ENCODE measurements at places on chromosomes 11 and 22.

DNA sequence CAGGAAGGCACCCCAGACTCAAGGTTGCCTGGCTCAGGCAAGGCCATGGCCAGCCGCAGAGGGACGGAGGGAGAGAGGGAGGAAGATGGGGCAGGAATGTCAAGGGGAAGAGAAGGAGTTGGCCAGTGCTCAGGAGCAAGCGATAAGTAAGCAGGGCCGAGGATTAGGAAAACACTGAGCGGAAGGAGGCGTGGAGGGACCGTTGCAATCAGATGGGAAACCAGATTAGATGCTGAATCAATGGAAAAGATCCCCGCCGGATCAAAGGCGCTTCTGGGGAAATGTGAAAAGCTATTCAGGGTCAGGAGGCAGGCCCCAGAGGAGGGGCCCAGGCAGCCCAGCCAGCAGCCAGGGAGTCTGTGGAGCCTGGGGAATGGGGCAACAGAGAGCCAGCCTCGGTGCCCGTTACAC is 26.6 kb upstream of the MYEOV start:
- peak; percentile 45 for DNase-seq
- H3K27ac ChIP-seq, result no peak overlapping the region
- H3K36me3 ChIP-seq, result no peaks in the 10 kb centered on the region

- H3K4me3 ChIP-seq, result no peak overlapping the region
- H3K27ac ChIP-seq, result no peak overlapping the region
- H3K27me3 ChIP-seq, result no peaks in the 10 kb centered on the region
- peaks cover 4% of the 10 kb centered on the region for H3K4me1 ChIP-seq
- no peak for DNase-seq
Measured at GRCh38 chr11:123482218-123482617, 52.1 kb downstream of the GRAMD1B start.

GRCh38 chr11:128688896-128689546 is 4.9 kb upstream of the FLI1 start:
- no peak overlapping the region for H3K4me3 ChIP-seq
- H3K27me3 ChIP-seq, result peaks cover 99% of the 10 kb centered on the region
- DNase-seq, result no peak
- H3K27ac ChIP-seq, result no peak overlapping the region
- no peaks in the 10 kb centered on the region for H3K4me1 ChIP-seq
- no peaks in the 10 kb centered on the region for H3K36me3 ChIP-seq

- no peak overlapping the region for H3K4me3 ChIP-seq
- no peaks in the 10 kb centered on the region for H3K36me3 ChIP-seq
- no peaks in the 10 kb centered on the region for H3K4me1 ChIP-seq
- DNase-seq, result no peak
Measured at GRCh38 chr22:43207849-43208702, 21.1 kb upstream of the TTLL12 start.

GRCh38 chr11:63905179-63905578 is 11.8 kb downstream of the RCOR2 start:
- no peak overlapping the region for H3K4me3 ChIP-seq
- H3K36me3 ChIP-seq, result peaks cover 84% of the 10 kb centered on the region
- no peaks in the 10 kb centered on the region for H3K4me1 ChIP-seq
- no peak overlapping the region for H3K27ac ChIP-seq
- H3K27me3 ChIP-seq, result no peaks in the 10 kb centered on the region
- DNase-seq, result no peak

GRCh38 chr11:82960779-82961143 is 59.2 kb downstream of the DDIAS start:
- H3K4me1 ChIP-seq, result peaks cover 4% of the 10 kb centered on the region
- no peaks in the 10 kb centered on the region for H3K36me3 ChIP-seq
- H3K4me3 ChIP-seq, result no peak overlapping the region
- DNase-seq, result no peak
- H3K27me3 ChIP-seq, result no peaks in the 10 kb centered on the region

DNA sequence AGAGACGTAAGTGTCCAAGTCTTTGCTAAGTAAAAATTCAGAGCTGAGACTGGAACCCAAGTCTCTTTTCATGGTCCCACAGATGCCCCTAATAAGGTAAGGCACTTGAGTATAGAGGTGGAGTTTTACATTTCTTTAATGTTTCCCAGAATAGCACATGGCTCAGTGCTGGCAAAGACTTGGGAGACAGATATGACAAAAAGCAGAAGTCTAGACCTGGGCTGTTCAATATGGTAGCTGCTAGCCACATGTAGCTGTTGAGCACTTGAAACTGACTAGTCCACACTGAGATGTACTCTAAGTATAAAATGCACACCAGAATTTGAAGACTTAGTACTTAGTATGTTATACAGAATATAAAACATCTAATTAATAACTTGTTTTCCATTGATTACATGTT is 17.6 kb downstream of the VSTM5 start:
- no peak overlapping the region for H3K27ac ChIP-seq
- H3K36me3 ChIP-seq, result no peaks in the 10 kb centered on the region
- no peak for DNase-seq
- H3K4me1 ChIP-seq, result no peaks in the 10 kb centered on the region
- H3K27me3 ChIP-seq, result no peaks in the 10 kb centered on the region

DNA sequence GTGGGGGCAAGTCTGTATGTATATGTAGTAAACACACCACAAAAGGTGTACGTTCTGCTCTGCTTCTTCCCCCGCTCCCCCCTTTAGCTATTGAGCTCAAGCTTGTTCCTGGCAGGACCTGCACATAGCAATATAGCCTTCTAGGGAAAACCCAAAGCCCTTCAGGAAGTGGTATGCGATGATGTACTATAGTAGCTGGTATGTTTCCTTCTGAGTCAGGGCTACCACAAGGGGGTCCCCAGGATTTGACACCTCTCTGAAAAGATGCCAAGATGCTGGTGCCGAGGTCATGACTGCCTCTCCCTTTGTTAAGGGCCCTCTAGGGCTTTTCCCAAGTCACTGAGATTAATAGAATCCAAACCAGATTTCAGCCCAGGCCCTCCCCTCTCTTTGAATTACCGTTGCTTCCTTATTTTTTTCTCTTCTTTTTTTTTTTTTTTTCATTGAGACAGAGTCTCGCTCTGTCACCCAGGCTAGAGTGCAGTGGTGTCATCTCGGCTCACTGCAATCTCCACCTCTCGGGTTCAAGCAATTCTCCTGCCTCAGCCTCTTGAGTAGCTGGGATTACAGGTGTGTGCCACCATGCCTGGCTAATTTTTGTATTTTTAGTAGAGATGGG is 268.4 kb downstream of the ETS1 start:
- no peak for DNase-seq
- no peaks in the 10 kb centered on the region for H3K36me3 ChIP-seq
- H3K4me3 ChIP-seq, result no peak overlapping the region
- H3K27ac ChIP-seq, result no peak overlapping the region

GRCh38 chr22:28075358-28075981 is 156.4 kb upstream of the PITPNB start:
- H3K36me3 ChIP-seq, result peaks cover 6% of the 10 kb centered on the region
- H3K4me3 ChIP-seq, result no peak overlapping the region
- no peaks in the 10 kb centered on the region for H3K4me1 ChIP-seq
- DNase-seq, result peak; percentile 55
- peak overlapping the region; percentile 67 for H3K27ac ChIP-seq

GRCh38 chr11:67611165-67611564 is 4.4 kb downstream of the NDUFV1 start:
- no peaks in the 10 kb centered on the region for H3K27me3 ChIP-seq
- H3K4me1 ChIP-seq, result no peaks in the 10 kb centered on the region
- peaks cover 3% of the 10 kb centered on the region for H3K36me3 ChIP-seq
- DNase-seq, result no peak

DNA sequence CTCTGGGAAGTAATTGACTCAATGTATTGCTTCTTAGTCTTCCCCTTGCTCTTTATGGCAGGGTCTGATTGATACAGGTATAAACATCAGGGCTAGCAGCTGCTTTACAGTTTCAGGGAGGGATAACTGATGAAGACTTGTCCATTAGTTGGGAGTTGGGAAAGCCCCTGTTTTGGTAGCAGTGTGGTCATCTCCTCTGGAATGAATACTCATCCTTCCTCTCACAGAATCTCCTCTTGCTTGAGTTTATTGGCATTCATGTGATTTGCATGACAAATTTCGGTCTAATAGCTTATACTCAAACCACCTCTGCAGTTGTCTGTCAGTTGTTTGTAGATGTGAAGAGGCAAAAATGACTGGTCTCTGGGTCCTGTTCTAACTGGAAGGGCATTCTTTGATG is 79.7 kb downstream of the FAT3 start:
- no peak overlapping the region for H3K4me3 ChIP-seq
- H3K27me3 ChIP-seq, result no peaks in the 10 kb centered on the region
- peaks cover 8% of the 10 kb centered on the region for H3K4me1 ChIP-seq
- no peak overlapping the region for H3K27ac ChIP-seq
- DNase-seq, result no peak

GRCh38 chr11:12809864-12810567 is 135.8 kb downstream of the TEAD1 start:
- no peaks in the 10 kb centered on the region for H3K36me3 ChIP-seq
- no peaks in the 10 kb centered on the region for H3K27me3 ChIP-seq
- H3K27ac ChIP-seq, result no peak overlapping the region
- DNase-seq, result no peak
- no peak overlapping the region for H3K4me3 ChIP-seq

- peaks cover 8% of the 10 kb centered on the region for H3K4me1 ChIP-seq
- DNase-seq, result peak; percentile 11
- no peaks in the 10 kb centered on the region for H3K36me3 ChIP-seq
- H3K27me3 ChIP-seq, result no peaks in the 10 kb centered on the region
- no peak overlapping the region for H3K27ac ChIP-seq
Measured at GRCh38 chr11:66956689-66957290, 1.4 kb downstream of the PC start.

DNA sequence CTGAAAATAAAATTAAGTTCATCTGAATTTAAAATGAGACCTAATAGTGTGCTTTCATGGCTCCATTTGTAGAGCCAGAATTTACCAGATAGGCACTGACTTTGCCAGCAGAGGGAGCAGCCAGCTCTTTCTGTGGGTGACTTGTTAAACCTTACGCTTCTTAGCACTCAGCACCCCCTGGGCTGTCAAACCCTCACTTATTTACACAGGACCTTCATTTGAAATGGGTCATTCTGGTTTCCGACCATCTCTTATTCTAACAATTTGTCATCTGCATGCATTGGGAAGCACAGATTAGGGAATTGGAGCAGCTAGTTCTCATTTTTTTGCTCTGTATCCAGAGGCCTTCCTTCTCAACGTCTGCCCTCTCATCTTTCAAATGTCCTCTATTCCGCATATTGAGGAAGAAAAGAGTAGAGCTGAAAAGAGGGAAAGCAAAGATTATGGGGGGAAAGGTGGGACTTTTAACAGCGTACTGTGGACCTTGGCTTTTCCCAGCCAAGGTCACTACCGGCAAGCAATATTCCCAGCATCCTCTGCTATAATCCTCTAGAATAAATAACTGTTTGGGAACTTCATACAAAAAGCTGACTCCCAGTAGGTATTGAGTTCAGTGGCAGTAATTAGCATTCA is 3.1 kb downstream of the ASRGL1 start:
- no peaks in the 10 kb centered on the region for H3K4me1 ChIP-seq
- H3K4me3 ChIP-seq, result no peak overlapping the region
- H3K27me3 ChIP-seq, result peaks cover 62% of the 10 kb centered on the region
- no peak overlapping the region for H3K27ac ChIP-seq
- no peaks in the 10 kb centered on the region for H3K36me3 ChIP-seq
- DNase-seq, result peak; percentile 51

- H3K4me3 ChIP-seq, result no peak overlapping the region
- no peak for DNase-seq
- peaks cover 2% of the 10 kb centered on the region for H3K36me3 ChIP-seq
- no peak overlapping the region for H3K27ac ChIP-seq
- H3K4me1 ChIP-seq, result peaks cover 9% of the 10 kb centered on the region
Measured at GRCh38 chr11:72758304-72758689, 6.1 kb upstream of the ARAP1 start.

GRCh38 chr11:119047205-119047604 is 9.8 kb downstream of the HYOU1 start:
- H3K4me1 ChIP-seq, result no peaks in the 10 kb centered on the region
- H3K27ac ChIP-seq, result no peak overlapping the region
- no peak overlapping the region for H3K4me3 ChIP-seq
- peaks cover 42% of the 10 kb centered on the region for H3K36me3 ChIP-seq
- no peaks in the 10 kb centered on the region for H3K27me3 ChIP-seq

GRCh38 chr11:356610-357009 is 12.7 kb upstream of the B4GALNT4 start:
- no peak overlapping the region for H3K27ac ChIP-seq
- no peaks in the 10 kb centered on the region for H3K36me3 ChIP-seq
- no peaks in the 10 kb centered on the region for H3K4me1 ChIP-seq
- no peak overlapping the region for H3K4me3 ChIP-seq
- no peaks in the 10 kb centered on the region for H3K27me3 ChIP-seq
- no peak for DNase-seq

DNA sequence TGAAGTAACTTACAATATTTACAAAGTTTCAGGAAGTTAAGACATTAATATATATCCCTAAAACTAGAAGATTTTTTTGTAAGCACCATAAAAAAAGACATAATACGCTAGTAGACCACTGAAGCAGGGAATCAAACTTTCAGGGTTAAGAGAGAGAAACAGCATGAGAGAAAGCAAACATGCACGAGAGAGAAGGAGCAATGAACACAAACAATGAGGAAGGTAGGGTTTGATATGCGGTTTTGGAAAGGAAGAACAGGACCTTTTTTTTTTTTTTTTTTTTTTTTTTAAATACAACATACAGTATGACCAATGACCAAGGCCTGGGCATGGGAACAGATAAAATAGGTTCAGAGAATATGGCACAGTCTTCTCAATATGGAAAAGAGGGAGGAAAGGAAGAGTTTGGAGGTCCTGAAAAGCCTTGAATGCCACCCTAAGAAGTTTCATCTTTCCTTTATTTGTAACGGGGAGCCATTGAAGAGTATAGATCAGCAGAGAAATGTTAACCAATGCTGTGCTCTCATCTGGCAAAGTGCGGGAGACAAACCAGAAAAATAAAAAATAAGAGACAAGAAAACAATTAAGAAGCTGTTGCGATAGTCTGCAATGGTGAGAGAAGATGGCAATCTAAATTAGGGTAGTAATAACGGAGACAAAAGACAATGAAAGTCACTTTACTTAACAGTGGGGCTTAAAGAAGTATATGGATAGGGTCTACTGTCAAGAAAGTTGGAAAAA is 101.0 kb downstream of the USP35 start:
- H3K4me3 ChIP-seq, result no peak overlapping the region
- no peaks in the 10 kb centered on the region for H3K27me3 ChIP-seq
- DNase-seq, result no peak
- no peak overlapping the region for H3K27ac ChIP-seq

DNA sequence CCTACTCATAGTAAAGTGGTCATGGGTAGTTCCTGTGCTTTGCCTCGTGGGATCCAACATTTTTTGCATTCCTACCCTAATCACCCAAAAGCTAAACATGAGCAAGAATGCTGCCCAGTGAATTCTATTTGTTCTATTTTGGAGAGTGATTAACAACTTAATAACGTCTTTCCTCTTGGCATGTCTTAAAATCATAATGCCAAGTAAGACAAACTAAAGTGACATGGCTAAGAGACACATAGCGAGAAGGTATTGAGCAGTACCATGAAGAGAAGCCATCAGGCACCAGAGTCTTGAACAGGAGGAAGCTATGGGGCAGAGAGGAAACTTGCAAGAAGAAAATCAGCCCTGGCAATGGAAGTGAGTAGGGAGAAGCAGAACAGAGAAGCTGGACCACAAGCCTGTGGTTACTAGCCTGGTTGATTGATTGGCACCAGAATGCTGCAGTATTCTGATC is 32.0 kb downstream of the EXPH5 start:
- H3K27ac ChIP-seq, result peak overlapping the region; percentile 52
- H3K36me3 ChIP-seq, result no peaks in the 10 kb centered on the region
- peaks cover 20% of the 10 kb centered on the region for H3K4me1 ChIP-seq
- no peak overlapping the region for H3K4me3 ChIP-seq

- H3K27me3 ChIP-seq, result no peaks in the 10 kb centered on the region
- no peak overlapping the region for H3K4me3 ChIP-seq
- peaks cover 68% of the 10 kb centered on the region for H3K4me1 ChIP-seq
- no peaks in the 10 kb centered on the region for H3K36me3 ChIP-seq
- DNase-seq, result no peak
Measured at GRCh38 chr11:114160894-114161293, 101.4 kb downstream of the ZBTB16 start.
